Smooth muscle cell of the coronary artery (primary cell): ENCODE measurements at places on chromosomes 6 and 20. TPM values are rescaled to one million over a fixed set of nuclear protein-coding genes. Genes with fewer than 3 reads are reported as not detected.

SEMG1 gene
- not detected in 2 replicates for total RNA-seq

SSTR4 gene
- total RNA-seq, result not detected in 2 replicates

MYB gene
- 3.8 TPM in 1 of 2 replicates, not detected in the other for total RNA-seq

PRSS16 gene
- not detected in 2 replicates for total RNA-seq

DOP1A gene
- 20.5 and 43.5 TPM in 2 replicates for total RNA-seq

MOCS1 gene
- 11.3 and 17.4 TPM in 2 replicates for total RNA-seq

KIF6 gene
- 0.08 and 1.3 TPM in 2 replicates for total RNA-seq

ARMC12 gene
- total RNA-seq, result 0.23 TPM in 1 of 2 replicates, not detected in the other

BMP6 gene
- 0.82 and 173 TPM in 2 replicates for total RNA-seq

RARS2 gene
- 23.9 and 36.5 TPM in 2 replicates for total RNA-seq

CRISP2 gene
- not detected in 2 replicates for total RNA-seq

MCCD1 gene
- total RNA-seq, result not detected in 2 replicates

GCM1 gene
- not detected in 2 replicates for total RNA-seq

SLC4A11 gene
- total RNA-seq, result 0.83 and 1.2 TPM in 2 replicates

AKIRIN2 gene
- total RNA-seq, result 6.2 and 12.8 TPM in 2 replicates

GNAS-AS1 gene
- total RNA-seq, result 0.35 and 1.1 TPM in 2 replicates

TPD52L1 gene
- 5.6 and 24.5 TPM in 2 replicates for total RNA-seq

CFAP206 gene
- 0.23 and 0.59 TPM in 2 replicates for total RNA-seq

CLIC5 gene
- total RNA-seq, result 0.12 TPM in 1 of 2 replicates, not detected in the other
